ENCODE measurements at places on chromosomes 2 and 18.

DNA sequence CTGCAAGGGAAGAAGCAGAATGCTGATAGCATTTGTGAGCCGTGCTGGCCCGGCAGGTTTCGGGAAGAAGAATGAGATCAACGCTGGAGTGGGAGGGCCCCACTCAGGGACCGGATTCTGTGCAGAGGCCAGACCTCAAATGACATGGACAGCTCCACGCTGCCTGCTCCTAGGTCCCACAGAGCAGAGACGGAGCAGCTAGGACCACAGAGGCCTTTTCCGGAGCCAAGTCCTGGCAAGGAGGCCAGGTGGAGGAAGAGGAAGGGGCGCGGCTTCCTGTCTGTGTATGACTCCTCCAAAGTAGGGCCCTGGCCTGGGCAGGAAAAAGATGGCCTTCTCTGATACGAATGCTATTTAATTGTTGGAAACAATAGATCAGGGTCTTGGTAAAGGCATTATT, 139.9 kb downstream of the LRRC30 start:
- no peak overlapping the region for H3K4me3 ChIP-seq
- H3K4me1 ChIP-seq, result no peaks in the 10 kb centered on the region
- H3K36me3 ChIP-seq, result no peaks in the 10 kb centered on the region
- no peak overlapping the region for H3K27ac ChIP-seq
- no peaks in the 10 kb centered on the region for H3K27me3 ChIP-seq
- no peak for ATAC-seq

DNA sequence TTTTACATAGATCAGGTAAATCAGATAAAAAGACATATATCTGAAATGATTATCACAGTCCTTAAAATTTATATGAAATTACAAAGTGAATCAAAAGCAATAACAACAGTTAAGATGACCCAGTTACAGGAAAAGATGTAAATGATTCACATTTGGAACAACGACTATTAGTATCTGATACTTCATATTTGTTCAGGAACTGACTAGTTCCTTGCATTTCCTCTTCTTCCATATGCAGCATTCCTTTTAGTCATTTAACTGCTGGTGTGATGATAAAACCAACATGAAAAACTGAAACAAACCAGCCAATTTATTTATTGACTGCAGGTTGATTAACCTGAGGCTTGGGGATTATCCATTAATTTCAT, 75.2 kb downstream of the RBMS1 start:
- H3K27me3 ChIP-seq, result peaks cover 11% of the 10 kb centered on the region
- H3K4me1 ChIP-seq, result peaks cover 11% of the 10 kb centered on the region
- no peak overlapping the region for H3K4me3 ChIP-seq
- no peaks in the 10 kb centered on the region for H3K36me3 ChIP-seq
- no peak overlapping the region for H3K27ac ChIP-seq
- no peak for ATAC-seq

DNA sequence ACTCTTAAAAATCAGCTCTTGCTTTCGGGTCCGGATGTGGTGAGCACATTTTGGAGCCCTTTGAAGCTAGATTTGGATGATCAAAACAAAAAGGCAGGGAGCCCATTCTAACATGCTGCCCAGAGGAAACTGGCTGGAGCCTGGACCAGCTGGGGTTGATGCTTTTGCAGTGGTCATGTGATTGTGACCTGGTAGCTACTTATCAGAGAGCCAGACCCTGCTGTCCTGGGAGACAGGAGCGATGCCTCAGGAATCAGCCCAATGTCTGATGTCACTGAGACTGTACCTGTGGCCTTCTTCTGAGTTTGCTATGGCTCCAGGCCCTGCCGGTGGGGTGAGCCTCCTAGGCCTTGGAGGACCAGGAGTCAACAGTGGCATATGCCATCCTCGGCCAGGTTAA, 18.7 kb upstream of the SCLY start:
- H3K27me3 ChIP-seq, result no peaks in the 10 kb centered on the region
- H3K4me1 ChIP-seq, result no peaks in the 10 kb centered on the region
- ATAC-seq, result no peak
- H3K4me3 ChIP-seq, result no peak overlapping the region

DNA sequence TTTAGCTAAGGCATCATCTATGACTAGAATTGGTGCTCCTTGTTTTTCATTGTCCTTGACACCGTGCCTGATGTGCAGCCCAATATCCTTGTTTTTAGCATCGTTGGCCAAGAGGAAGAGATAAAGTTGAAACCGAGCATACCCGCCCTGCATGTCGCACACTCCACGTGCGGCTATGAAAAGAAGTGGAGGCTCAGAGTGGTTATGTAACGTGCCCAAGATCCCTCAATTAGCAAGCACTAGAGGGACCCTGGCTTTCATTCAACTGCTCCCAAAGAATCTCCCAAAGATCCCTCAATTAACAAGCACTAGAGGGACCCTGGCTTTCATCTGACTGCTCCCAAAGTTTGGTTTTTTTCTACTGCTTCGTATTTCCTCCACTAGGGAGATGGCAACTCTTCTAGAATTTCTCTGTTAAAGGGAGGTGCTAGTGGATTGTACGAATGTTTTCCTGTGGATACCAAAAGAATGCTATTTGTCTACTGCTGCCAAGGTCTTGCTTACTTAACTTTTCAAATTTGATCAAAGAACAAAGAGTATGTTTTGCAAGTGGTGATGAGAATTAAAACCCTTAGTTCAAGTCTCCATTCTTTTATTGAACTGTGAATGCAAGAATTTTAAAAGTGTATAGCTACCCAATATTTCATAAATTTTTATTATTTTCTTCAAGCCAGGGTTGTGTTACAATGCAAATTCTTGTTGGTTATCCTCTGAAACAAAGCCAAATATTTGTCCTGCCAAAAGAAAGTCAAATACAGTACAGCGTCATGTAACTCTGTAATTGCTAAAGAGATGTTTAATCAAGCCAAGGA, 92.1 kb downstream of the AOX1 start:
- H3K27me3 ChIP-seq, result peaks cover 8% of the 10 kb centered on the region
- H3K4me3 ChIP-seq, result no peak overlapping the region
- H3K27ac ChIP-seq, result no peak overlapping the region
- ATAC-seq, result no peak

DNA sequence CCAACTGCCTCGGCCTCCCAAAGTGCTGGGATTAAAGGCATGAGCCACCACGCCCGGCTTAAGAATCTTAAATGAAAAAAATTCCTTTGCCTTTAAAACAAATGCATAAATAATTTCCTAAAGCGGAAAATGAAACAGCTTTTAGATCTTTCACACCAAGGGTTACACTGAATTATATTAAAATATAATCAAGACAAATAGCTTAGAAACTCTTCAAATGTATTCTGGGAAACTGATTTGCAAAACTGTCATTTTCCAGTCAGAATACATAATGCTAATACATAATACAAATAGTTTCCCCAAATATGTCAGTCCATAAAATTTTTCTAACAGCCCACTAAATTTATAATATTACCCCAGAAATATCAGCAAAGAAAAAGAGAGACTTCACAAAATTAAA, 68.3 kb upstream of the PGAP1 start:
- ATAC-seq, result no peak
- no peak overlapping the region for H3K4me3 ChIP-seq
- peaks cover 63% of the 10 kb centered on the region for H3K36me3 ChIP-seq
- H3K4me1 ChIP-seq, result peaks cover 11% of the 10 kb centered on the region
- peak overlapping the region; percentile 22 for H3K27ac ChIP-seq
- no peaks in the 10 kb centered on the region for H3K27me3 ChIP-seq

DNA sequence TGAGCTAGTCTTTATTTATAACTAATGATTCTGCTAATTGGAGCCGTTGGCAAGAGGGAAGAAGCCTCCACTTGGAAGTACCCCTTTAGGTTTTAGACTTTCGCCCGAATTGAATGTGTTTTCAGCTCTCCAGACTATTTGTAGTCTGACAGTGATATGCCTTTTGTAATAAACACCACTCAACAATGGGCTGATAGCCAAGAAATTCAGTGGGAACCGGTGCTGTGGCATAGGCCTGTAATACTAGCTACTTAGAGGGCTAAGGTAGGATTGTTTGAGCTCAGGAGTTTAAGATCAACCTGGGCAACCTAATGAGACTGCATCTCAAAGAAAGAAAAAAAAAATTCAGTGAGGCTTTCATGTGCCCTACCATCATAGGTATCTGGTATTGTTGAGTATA, 13.6 kb upstream of the ZSCAN30 start:
- no peak overlapping the region for H3K27ac ChIP-seq
- H3K4me1 ChIP-seq, result no peaks in the 10 kb centered on the region
- H3K27me3 ChIP-seq, result no peaks in the 10 kb centered on the region
- peaks cover 93% of the 10 kb centered on the region for H3K36me3 ChIP-seq
- ATAC-seq, result no peak

DNA sequence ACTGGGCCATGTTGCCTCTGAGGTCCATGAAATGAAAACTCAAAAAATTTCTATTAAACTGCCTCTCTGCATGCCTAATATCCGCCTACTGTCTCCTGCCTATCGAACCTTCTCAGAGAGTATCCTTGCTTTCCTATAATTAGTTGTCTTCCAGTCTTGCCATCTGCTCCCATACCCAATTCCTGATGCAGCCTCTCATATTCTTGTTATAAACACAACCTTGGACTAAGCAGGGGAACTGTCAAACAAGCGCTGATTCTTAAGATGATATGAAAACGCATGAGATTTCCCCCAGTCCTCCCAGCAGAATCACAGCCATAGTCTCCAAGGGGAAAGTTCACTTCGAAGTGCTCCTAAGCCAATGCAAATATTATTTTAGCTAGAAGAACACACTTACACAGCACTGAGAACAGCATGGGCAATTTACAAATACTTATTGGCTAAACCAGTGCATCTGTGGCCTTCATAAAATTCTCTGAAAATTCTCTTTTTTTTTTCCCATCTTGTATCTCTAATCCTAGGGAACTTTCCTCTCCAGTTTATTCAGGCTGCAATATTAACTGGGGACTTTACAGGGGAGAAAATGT, 471.6 kb downstream of the MBD2 start:
- H3K27me3 ChIP-seq, result no peaks in the 10 kb centered on the region
- no peak for ATAC-seq
- H3K27ac ChIP-seq, result no peak overlapping the region

GRCh38 chr2:14676371-14676770, 43.9 kb downstream of the LRATD1 start:
- H3K27ac ChIP-seq, result no peak overlapping the region
- no peaks in the 10 kb centered on the region for H3K4me1 ChIP-seq
- H3K27me3 ChIP-seq, result no peaks in the 10 kb centered on the region
- ATAC-seq, result no peak
- H3K36me3 ChIP-seq, result no peaks in the 10 kb centered on the region

- H3K27me3 ChIP-seq, result no peaks in the 10 kb centered on the region
- ATAC-seq, result no peak
- no peaks in the 10 kb centered on the region for H3K36me3 ChIP-seq
- no peaks in the 10 kb centered on the region for H3K4me1 ChIP-seq
Measured at GRCh38 chr2:146262606-146263005, 1582.2 kb upstream of the ACVR2A start.

DNA sequence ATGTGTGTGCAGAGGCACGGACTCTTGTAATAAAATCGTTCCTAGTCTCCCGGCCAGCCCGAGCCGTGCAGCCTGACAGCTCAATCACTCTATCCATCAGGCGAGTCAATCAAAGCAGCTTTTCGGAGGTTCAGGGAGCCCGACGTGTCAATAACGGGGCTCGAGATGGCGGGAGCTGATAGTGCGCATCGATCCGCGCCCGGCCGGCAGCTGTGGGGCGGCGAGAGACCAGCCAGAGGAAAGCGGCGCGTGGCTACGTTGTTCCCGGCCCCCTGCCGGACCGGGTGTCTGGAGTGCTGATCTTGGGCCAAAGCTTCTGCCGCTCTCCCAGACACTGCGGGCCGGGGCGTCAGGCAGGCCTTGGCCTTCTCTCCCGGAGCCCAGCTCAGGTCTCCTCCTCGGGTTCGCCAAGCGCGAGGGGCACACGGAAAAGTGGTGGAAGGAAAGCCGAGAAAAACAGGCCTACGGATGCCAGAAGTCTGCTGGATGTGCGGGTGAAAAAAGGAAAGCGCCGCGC, 2.4 kb downstream of the EN1 start:
- H3K36me3 ChIP-seq, result no peaks in the 10 kb centered on the region
- H3K4me1 ChIP-seq, result peaks cover 15% of the 10 kb centered on the region
- H3K27ac ChIP-seq, result no peak overlapping the region
- ATAC-seq, result no peak

GRCh38 chr2:209145941-209146681, 277.7 kb upstream of the MAP2 start:
- H3K36me3 ChIP-seq, result no peaks in the 10 kb centered on the region
- H3K4me3 ChIP-seq, result no peak overlapping the region
- no peak for ATAC-seq
- no peak overlapping the region for H3K27ac ChIP-seq
- H3K4me1 ChIP-seq, result no peaks in the 10 kb centered on the region

DNA sequence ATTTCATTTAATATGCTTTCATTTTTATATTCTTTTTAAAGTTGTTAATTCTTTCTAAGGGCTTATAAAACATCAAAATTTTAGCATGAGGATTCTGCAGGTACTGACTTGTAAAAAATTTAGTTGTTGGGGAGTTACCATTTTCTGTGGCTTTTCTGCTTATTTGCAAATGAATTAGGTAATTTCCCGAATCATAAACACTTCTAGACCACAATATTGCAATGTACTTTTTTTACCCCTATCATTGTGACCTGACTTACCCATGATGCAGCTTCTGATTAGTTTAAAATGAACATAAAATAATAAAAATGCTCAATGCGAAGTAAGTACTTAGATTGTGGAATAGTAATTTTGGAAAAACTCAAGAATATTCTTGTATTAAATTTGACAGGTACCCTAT, 11.4 kb downstream of the ARL6IP6 start:
- H3K27me3 ChIP-seq, result no peaks in the 10 kb centered on the region
- ATAC-seq, result no peak
- peaks cover 24% of the 10 kb centered on the region for H3K4me1 ChIP-seq
- peaks cover 10% of the 10 kb centered on the region for H3K36me3 ChIP-seq

DNA sequence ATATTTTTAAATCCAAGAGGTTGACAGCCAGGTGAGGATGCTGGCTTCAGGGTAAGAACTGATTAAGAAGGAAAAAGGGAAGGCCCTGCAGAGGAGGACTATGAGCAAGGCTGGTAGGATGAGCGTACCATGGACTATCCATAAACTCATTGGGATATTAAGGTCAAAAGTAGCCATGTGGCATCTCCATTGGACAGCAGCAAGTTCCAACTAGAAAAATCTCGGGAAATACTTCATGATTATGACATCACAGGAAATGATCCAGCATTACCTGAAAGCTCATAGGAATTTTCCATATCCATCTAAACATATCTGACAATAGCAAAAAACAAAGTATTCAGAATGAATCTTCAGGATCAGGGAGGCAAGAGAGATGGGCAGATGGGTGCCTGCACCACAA, 34.2 kb downstream of the TGFA start:
- H3K36me3 ChIP-seq, result no peaks in the 10 kb centered on the region
- H3K4me3 ChIP-seq, result no peak overlapping the region
- no peak for ATAC-seq
- no peaks in the 10 kb centered on the region for H3K27me3 ChIP-seq
- no peak overlapping the region for H3K27ac ChIP-seq

- no peaks in the 10 kb centered on the region for H3K36me3 ChIP-seq
- ATAC-seq, result no peak
- no peaks in the 10 kb centered on the region for H3K27me3 ChIP-seq
- no peak overlapping the region for H3K4me3 ChIP-seq
- H3K4me1 ChIP-seq, result peaks cover 26% of the 10 kb centered on the region
Measured at GRCh38 chr18:44599412-44599811, 81.3 kb upstream of the SETBP1 start.

Measured in stimulated activated memory B cell treated with anti-CD40 and anti-IgM and Interleukin-4, amounts not matched to agents 10 μg/mL and 1 μg/mL and 100 μg/mL, for 72 hours (primary cell).